Activated CD4-positive, alpha-beta memory T cell treated with anti-CD3 and anti-CD28 coated beads, Interleukin-2, amount 10 ng/mL, durations not matched to agents 7 days and 5 days (primary cell): ENCODE measurements at places on chromosomes 2 and 18. TPM values are rescaled to one million over a fixed set of nuclear protein-coding genes. Genes with fewer than 3 reads are reported as not detected.

ALPI gene
- not detected for total RNA-seq

CELF4 gene
- total RNA-seq: not detected

ACP1 gene
- total RNA-seq: 89.2 TPM

TWIST2 gene
- not detected for total RNA-seq

MLPH gene
- total RNA-seq: not detected

MDH1B gene
- total RNA-seq: 0.15 TPM

SLC30A3 gene
- total RNA-seq: 0.45 TPM

LINC00305 gene
- total RNA-seq: not detected

IL1F10 gene
- total RNA-seq: not detected

CHRND gene
- total RNA-seq: not detected

RAB1A gene
- total RNA-seq: 74.9 TPM

LRP1B gene
- total RNA-seq: not detected

SH3BP4 gene
- not detected for total RNA-seq

GAREM1 gene
- not detected for total RNA-seq

C1GALT1C1L gene
- not detected for total RNA-seq

GREB1 gene
- 0.13 TPM for total RNA-seq

GCG gene
- total RNA-seq: not detected

MC5R gene
- total RNA-seq: not detected

ALPP gene
- not detected for total RNA-seq

EIPR1 gene
- total RNA-seq: 36.1 TPM

POTEC gene
- not detected for total RNA-seq

CTLA4 gene
- total RNA-seq: 101 TPM

MARS2 gene
- total RNA-seq: 9.9 TPM

FEV gene
- total RNA-seq: not detected

UGT1A3 gene
- total RNA-seq: not detected

CPLX4 gene
- not detected for total RNA-seq

PID1 gene
- total RNA-seq: not detected

UGT1A1 gene
- total RNA-seq: not detected

HOXD11 gene
- not detected for total RNA-seq

RUFY4 gene
- total RNA-seq: 3.2 TPM

B3GNT7 gene
- total RNA-seq: not detected

CUL3 gene
- total RNA-seq: 66.9 TPM

IL36RN gene
- not detected for total RNA-seq

DSG2 gene
- total RNA-seq: 0.10 TPM

COLEC11 gene
- not detected for total RNA-seq

STPG4 gene
- total RNA-seq: not detected

SEPTIN10 gene
- 4.1 TPM for total RNA-seq

SCN7A gene
- not detected for total RNA-seq

HOXD3 gene
- not detected for total RNA-seq

ZNF385B gene
- not detected for total RNA-seq

POTEJ gene
- not detected for total RNA-seq

MDH1 gene
- total RNA-seq: 190 TPM

PKDCC gene
- total RNA-seq: not detected

ATOH8 gene
- total RNA-seq: 0.78 TPM

ENOSF1 gene
- total RNA-seq: 67.1 TPM

ACTG2 gene
- not detected for total RNA-seq

CRYBA2 gene
- not detected for total RNA-seq
